Stimulated activated CD4-positive, alpha-beta T cell treated with anti-CD3 and anti-CD28 coated beads, TNF-alpha, amount 100 ng/mL, for 24 hours (primary cell): ENCODE measurements at places on chromosomes 5 and 9.

DNA sequence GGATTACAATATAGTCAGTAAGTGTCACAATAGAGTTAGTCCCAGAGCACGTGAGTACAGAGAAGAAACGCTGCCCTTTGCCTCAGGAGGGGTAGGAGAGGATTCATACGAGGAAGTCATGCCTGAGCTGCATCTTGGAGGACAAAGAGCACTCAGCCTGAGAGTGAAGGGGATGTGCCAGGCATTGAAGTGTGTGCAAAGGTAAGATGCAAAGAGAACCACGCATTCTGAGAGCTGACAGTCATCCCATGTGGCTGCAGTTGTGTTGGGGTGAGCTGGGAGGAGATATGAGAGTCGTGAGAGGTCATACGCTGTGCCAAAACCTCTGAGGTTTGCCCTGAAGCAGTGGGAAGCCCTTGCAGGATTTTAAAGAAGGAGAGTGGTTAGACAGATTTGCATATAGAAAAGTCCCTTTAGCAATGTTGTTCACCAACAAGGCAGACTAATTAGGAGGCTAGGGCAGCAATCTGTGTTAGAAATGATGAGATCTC is 97.5 kb downstream of the PIP5K1B start:
- DNase-seq = no peak

DNA sequence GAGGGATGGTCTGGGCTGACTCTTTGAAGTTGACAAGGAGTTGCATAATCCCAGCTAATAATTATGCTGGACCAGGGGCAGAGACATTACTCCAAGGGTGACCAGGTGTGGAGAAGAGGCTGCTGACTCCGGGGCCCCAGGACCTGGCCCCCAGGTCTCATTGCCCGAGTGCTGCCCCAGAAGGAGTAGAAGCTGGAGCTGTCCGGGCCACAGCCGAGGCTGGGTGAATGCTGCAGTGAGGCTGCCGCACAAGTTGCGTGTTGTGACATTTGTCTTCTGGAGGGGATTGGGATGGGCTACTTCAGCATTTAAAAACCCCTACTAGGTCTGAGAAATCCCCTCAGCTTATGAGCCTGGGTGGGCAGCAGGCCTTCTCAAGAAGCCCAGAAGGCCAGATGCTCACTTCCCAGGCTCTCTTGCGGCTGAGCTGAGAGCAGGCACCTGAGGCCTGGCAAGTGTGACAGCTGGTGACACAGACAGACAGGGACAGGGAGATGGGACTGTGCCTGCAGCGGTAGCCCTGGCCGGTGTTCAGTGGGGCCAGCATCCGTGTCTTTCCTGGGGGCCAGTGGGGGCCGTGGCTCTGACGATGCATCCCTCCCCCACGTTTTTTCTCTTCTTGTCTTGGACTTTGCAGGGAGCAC is 122.8 kb downstream of the KCNIP1 start:
- no peak for DNase-seq

DNA sequence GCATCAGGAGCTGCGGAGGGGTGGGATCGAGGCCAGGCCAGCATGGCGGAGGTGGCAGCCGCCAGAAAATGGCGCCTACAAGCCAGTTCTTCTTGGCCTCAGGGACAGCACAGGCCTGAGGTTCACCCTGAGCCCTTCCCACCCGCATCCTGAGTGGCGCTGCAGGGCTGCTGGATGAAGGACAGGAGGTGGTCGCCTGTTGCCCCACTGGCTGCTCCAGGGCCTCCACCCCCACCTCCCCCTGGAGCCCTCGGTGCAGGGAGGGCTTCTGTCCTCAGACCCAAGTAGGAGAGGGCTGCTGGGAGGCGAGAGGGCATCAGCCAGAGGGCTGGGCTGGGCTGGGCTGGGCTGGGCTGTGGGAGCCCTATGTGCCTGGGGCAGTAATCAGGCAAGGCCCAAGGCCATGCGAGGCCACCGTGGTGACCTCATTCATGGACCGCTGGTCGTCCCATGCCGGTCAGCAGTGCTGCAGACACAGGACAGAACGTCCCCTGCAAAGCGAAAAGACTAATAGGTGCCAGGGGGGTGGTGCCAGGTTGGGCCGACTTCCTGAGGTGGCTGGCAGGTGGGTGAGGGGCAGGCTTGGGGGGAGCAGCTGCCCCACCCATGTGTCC is 13.8 kb downstream of the GPSM1 start:
- DNase-seq = no peak

- DNase-seq = no peak
Measured at GRCh38 chr9:128607642-128608350, 48.9 kb downstream of the DYNC2I2 start.

- DNase-seq = no peak
Measured at GRCh38 chr9:95791286-95791685, 84.2 kb upstream of the ERCC6L2 start.

- DNase-seq = no peak
Measured at GRCh38 chr9:79477955-79478771, 93.6 kb upstream of the TLE4 start.

- DNase-seq = no peak
Measured at GRCh38 chr5:82156874-82157273, 121.3 kb downstream of the RPS23 start.

DNA sequence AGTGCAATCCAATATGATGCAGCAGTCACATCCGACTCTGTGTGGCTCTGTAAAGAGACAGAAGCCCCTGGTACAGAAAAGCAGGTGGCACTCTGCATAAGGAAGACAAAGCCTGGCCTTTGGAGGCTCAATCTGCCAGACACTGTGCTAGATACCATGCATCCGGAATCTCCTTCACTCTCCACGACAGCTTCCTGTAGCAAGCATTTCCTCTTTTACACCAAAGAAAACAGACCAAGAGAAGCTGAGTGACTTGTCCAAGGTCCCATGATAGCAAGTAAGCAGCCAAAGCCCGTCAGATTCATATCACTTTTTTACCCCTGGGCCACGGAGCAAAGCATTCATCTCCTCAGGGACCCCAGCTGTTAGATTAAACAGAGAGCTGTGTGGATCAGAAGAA is 64.2 kb upstream of the SMIM23 start:
- no peak for DNase-seq

- no peak for DNase-seq
Measured at GRCh38 chr9:135239100-135239768, 151.8 kb downstream of the OLFM1 start.

- no peak for DNase-seq
Measured at GRCh38 chr5:68798877-68799843, 294.7 kb upstream of the SLC30A5 start.

GRCh38 chr9:78370991-78371390 is 74.1 kb downstream of the PSAT1 start:
- no peak for DNase-seq

GRCh38 chr5:170960567-170960966 is 98.7 kb downstream of the RANBP17 start:
- DNase-seq = no peak

- no peak for DNase-seq
Measured at GRCh38 chr5:41869151-41869723, 988 bp downstream of the OXCT1 start.

DNA sequence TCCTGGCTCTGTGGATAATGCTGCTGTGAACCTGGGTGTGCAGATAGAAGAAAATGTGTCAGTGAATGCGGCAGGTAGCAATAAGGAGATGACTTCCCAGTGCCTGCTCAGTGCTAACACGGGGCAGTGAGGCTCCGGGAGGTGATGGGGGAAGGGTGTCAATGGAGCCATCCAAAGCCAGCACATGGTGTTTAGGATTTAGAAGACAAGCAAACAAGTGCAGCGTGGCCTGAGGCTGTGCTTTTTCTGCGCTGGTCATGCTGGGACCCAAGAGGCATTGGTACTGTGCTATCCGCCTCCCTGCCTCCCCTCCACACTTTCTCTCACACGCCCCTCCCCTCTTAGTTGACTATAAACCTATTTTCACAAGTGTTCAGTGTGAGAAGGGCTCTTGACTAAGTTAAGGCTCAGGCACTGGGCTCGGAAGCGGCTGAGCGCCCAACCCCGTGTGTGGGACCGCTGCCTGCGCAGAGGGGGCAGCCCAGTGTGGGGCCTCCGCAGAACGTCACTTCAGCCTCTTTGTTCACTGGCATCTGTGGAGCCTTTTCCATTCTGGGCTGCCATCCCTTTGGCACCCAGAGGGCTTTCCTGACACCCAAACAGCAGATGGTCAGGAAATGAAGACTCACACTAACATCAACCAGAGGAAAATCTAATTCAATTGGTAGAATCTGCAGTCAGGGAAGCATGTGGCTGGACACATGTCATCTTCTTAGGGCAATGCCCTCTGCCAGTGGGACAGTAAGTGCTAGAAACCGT is 21.8 kb upstream of the NINJ1 start:
- no peak for DNase-seq

GRCh38 chr5:95068289-95068910 is 216.5 kb downstream of the MCTP1 start:
- no peak for DNase-seq

DNA sequence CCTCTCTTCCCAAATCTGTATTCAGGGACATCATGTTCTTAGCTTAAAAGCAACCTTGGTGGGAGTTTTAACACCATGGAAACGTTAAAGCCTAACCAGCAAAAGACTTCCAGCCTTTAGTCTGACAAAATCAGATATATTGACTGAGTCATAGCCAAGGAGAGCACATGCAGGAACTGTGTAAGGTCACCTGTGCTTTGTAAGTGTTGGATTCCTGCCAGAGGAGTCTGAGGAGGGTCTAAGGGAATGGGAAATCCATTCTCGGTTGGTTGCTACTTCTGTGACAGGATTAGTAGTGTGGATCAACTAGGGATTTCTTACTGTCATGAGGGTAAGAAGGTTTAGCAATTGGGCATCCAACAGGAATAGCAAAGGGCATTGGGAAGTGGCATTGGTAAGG is 142.0 kb upstream of the CHD1 start:
- no peak for DNase-seq

GRCh38 chr9:94929369-94929756 is 202.9 kb downstream of the AOPEP start:
- no peak for DNase-seq

DNA sequence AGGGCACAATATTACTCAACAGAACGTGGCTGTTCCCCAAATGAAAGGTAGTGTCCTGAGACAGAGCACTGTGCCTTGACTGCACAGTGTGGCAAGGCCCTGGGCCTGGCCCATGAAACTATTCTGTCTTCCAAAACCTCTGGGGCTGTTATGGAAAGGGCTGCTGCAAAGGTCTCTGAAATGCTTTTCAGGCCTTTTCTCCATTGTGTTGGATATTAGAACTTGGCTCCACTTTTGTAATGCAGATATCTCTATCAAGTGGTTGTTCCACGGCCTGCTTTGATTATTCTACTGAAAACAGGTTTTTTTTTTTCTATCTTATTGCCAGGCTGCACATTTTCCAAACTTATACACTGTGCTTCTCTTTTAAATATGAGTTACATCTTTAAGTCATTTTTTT is 777.5 kb upstream of the TYRP1 start:
- DNase-seq = no peak

- DNase-seq = no peak
Measured at GRCh38 chr5:127987354-127988145, 96.0 kb upstream of the SLC12A2 start.

DNA sequence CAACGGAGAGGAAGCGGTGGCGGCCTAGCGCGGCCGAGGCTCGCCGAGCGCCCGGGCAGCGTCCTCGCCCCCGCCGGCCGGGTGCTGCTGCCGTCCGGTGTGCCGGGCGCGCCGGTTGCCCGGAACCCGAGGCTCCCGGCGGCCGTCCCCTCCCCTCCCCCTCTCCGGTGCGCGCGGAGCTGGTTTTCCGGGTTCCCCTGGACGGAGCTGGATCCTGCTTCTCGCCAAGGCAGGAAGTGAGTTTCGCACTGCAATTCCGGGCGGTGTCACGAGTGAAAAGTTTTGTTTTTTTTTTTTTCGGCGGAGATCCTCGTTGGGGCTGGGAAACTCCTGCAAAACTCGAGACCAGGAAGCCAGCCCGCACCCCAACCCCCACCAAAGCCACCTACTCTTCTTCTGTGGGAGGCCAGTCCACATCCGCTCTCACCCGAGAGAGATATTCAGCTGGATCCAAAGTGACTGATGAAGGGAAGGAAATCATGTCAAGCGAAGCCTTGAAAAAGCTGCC is at the start of gene ERBIN:
Gene ERBIN, plus strand, starts transcription at position 300 of the 508 bp plus-strand sequence. CDS start 66,144 bp downstream, outside the sequence.
- peak; percentile 68 for DNase-seq

DNA sequence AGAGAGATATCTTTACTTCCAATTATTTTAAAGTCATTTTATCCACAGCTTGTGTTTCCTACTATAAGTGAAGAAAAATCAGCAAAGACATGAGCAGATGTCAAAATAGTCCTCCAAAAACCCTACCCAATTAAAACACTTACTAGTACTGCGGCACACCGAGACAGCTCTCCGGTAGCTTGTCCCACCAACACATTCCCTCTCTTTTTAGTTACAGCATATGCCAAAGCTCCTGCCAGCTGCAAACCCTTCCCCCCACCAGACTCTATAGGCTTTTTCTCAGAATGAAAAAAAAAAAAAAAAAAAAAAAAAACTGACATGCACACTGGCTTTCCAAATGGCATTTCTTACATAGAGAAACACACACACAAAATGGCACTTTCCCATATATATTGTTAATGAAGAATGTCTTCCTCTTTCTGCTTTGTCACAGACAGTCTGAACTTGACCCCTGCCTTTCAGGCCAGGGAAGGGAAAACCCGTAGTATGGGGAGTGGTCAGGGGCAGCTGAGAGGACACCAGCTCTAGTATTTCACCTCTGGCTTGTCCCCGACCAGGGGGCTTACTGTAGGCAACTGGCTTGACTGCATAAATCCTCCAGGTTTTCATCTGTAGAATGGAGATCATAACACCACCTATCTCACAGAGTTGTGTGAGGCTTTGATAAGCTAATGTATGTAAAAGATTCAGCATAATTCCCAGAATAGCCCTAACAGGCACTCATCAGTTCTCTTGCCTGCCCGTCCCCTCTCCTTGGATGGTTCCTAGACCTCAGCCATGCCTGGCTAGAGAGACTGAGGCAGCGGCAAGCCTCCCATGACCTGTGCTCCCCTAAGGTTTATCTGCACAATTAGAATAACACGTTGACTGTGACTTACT is 233.6 kb downstream of the CRB2 start:
- no peak for DNase-seq

DNA sequence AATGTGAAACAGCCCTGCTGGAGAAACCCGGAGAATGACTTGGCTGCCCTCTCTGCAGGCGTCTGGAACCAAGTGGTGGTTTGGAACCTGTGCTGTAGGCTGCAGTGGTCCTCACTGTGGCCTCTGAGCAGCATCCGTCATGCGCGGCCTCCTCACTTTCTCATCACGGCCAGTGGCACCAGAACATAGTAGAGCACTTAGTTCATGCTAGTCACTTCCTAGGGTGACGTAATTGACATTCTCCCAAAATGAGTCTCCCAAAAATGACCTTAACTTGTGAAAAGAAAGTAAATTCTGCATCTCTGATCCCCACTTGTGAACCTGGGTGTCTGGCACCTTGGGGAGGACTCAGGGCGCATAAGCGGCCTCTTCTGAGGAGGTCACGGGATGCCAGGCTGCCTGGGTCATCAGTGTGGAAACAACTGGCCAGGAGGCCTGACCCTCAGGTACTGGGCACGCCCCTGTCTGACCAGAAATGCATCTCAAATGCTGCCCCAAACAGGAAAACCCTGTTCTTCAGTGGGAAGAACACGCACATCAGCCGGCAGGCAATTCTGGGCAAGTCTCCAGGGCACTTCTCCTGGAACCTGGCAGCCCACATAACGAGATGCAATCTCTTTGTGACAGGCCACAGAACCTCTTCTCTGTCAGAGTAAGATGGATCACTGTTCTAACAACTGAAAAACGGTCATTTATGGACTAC is 36.6 kb upstream of the SPTLC1 start:
- no peak for DNase-seq
